ENCODE measurements at places on chromosomes 2 and 18.

DNA sequence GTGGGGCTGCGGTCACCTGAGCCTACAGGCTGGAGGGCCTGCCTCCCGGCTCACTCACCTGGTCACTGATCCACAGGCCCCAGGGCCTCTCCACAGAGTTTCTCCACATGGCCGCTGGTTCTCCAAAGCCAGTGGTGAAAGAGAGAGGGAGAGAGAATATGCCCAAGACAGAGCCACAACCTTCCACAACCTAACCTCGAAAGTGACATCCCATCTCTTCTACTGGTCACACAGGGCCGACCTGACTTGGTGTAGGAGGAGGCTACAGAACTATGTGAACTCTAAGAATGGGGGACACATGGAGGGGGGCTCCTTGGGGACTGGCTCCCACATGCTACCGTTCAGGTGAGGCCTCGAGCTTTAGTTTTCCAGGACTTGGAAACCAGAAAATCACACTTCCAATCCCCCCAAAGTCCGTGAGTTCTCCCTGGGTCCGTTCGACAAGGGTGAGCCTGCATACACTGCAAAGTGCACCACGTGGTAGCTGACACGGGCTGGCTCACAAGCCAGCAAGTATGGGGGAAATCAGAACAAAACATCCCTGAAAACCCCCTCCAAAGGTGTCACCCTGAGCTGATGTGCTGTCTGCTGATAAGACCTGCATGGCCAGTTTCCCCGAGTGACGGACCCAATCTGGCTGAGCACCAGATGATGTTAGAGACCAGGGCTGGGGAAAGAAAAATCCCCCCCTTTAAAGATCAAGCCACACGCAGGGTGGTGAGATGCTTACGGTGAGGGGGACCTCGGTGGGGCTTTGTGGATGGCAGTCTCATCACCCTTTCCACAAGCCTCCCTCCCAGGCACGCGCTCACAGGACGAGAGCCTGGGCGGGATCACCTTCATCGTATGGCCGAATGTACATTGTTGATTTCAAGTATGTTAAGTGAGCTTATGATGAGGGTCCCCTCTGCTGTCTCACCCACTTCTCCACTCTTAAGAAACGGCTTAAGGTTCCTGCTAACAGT, 54.2 kb upstream of the SEMA4C start:
- peak; percentile 36 for DNase-seq

DNA sequence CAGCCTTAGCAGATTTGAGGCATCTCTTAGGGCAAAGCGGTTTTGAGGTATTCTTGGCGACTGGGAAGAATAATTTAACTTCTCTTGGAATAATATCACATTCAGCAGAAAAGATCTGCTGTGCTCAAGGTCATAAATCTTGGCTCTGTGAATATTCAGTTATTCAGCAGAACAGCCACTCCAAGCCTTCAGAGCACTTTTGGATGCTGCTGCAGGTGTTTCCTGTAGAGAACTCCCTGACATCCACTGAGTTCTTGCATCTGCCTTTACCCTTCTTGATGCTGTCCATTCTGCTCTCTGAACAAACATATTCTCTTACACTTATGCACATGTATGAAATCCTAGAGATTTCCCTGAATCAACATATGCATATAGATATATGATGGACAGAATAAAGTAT, 390.3 kb downstream of the NRXN1 start:
- no peak for DNase-seq

DNA sequence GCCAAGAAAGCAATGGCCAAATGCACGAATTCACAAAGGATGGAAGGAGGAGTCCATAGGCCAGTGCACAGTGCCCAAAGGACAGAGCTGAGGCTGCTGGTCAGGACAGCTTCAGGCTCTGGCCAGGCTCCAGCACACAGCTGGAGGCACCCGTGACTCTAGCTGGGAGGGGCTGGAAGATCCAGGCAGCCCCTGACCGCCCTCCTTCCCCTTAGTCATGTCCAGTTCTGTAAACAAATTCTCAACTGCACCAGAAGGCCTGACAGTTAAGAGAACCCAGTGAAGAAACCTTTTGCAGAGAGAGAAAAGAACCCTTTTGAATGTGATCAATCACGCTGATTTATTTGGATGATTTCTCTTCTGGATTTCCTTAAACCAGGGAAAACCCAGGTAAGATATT, 7.7 kb upstream of the YWHAQ start:
- no peak for DNase-seq

GRCh38 chr18:42326752-42327151, 371.7 kb downstream of the PIK3C3 start:
- DNase-seq: no peak

DNA sequence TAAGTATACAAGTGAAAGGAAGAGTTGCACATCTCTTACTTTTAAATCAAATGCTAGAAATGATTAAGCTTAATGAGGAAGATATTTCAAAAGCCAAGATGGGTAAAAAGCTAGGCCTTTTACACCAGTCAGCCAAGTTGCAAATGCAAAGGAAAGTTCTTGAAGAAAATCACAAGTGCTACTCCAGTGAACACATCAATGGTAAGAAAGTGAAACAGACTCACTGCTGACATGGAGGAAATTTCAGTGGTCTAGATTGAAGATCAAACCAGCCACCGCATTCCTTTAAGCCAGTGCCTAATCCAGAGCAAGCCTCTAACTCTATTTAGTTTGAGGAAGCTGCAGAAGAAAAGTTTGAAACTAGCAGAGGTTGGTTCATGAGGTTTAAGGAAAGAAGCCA, 79.1 kb downstream of the RBBP8 start:
- no peak for DNase-seq

GRCh38 chr2:127968610-127969339, 59.1 kb downstream of the SAP130 start:
- DNase-seq: no peak

DNA sequence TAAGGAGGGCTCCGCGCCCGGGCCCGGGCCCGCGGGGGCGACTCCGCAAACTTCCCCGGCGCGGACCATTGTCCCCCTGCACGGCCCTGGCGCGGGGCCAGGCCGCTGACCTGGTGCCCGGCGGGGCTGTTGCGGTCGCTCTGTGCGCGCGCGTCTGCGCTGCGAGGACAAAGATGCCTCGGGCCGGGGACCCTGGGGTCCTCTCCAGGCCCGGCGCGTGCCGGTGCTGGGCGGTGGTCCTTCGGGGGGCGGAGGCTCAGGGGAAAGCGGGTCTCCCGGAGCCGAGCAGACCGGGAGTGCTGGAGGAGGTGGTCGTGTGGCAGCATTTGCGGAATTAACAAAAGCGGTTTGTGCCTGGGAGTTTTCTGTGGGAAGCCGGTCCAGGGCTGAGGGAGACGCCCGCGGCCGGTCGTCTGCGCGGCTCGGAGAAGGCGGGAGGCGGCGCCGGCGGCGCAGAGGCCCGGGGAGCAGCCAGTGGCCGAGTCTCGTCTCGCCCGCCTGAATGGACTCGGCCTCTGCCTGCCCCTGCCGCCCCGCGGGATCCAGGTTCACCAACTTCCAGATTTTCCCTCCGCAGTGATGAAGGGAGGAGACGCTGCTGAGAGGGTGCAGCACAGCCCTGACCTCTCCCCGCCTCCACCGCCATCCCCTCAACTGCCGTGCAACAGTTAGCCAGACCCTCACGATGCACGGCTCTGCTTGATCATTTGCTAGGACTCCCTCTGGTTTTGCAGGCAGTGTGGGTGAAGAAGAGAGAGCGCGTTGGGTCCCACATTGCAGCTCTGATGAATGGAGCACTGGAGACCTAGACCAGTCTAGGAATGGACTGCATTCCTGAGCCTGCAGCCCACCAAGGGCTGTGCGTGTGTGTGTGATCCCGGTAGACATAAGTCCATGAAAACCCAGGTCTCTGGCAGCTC, 705 bp downstream of the EFR3B start:
- no peak for DNase-seq

- DNase-seq: no peak
Measured at GRCh38 chr2:78245394-78246135, 723.4 kb upstream of the LRRTM4 start.

DNA sequence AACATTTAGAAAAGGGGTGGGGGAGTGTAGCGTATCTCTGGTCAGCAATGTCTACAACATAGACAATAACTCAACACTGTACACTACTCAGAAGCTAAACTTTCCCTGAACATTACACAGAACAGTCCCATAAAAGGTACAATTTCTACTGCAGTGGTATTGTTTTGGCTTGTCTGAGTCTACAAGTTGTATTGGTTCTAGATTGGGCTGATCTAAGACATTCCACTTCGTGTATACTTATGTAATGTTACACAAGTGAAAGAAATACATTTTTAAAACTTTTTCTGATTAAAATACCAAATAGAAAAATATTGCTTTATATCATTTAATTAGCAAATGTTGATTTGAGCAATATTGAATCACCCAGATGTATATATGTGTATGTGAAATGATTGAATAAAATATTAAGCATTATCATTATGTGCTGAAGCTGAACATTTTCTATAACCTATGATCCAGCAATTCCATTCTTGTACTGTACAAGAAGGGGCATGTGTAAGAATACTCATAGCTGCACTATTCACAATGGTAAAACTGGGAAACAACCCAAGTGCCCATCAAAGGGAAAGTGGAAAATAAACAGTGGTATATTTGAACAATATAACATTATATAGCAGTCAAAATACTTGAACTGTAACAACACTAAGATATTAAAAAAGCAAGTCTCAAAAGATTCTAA, 52.4 kb downstream of the VSNL1 start:
- no peak for DNase-seq

DNA sequence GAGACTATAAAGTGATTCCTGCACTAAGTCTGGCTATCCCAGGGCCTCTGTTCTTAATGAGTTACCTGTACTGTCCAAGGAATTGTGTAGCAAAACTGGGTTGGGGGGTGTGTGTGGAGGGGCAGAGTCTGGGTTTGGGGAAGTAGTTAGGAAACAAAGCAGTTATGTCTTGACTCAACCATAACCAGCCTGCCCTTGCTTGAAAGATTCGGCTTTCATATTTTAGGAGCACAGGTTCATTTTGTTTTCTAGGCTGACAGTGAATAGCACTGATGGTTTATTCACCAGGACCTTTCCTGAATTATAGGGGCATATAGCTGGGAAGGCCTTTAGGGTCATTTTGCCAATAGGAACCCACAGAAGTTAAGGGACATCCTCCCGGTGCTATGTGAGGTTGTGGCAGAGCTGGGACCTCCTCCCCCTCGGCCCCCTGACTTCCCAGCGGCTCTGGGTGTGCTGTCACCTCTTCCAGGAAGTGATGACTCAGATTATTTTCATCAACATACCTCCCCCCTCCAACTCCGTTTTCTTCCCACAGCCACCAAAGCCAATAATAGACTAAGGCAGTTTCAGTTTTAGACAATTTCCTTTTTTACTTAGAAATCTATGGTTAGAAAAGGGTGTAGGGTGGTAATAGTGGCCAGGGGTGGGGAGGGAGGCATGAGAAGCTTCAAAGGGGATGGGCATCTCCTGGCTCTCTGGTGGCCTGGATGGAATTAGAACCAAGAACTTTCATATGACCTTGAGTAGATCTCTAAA, 44.8 kb downstream of the SETBP1 start:
- DNase-seq: no peak

DNA sequence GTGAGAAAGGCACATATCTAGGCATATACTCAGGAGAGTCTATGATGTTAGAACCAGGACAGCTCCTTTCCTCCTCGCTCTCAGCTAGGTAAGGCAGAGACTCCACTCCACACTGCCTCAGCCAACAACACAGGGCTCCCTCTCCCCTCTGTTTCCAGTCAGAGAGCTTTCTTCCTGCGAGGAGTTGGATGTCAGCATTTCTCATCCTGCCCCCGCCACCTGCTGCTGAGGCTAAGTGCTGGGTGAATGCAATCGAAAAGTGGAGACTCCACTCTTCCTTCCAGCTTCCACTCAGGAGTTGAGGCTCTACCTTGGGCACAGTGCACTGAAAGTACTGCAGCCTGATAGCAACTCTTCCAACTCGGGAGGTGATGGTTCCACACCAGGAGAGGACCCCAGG, 177.2 kb upstream of the RAB6C start:
- DNase-seq: no peak

GRCh38 chr2:232632904-232633412, 446 bp upstream of the EFHD1 start:
- DNase-seq: no peak

GRCh38 chr2:8725838-8726237, 44.0 kb downstream of the ID2 start:
- no peak for DNase-seq

DNA sequence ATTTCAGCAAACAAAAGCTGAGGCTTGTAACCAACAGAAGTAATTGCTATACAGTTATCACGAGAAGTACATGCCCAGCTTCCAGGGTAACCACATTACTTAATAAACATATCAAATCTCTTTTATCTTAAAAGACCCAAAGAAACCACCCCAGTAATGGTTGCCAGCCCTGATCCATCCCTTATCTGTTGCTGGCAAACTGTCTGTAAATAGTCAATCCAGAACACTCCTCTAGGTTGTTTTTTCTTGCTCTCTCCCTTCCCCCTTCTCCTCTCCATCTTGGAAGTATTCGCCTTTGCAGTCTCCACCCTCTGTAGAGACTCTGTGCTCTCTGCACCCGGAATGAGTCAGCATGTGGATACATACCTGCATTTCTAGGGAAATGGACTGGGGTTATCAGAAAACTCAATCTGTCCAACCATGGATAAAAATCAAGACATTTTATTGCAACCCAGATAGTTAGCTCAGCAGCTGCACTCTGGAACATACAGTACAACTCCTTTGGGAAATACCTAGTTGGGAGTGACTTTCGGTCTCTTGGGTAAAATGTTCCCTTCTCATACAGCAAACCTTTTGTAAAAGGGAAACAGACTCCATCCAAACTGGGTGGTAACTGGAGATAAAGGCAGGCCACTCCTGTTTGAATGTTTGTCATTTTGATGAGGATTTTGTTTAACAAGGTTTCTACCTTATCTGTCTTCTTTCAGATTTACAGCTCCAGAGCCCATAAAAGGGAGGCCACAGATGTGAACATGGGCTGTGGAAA, 123.5 kb upstream of the FOSL2 start:
- no peak for DNase-seq

- DNase-seq: no peak
Measured at GRCh38 chr2:26169681-26170414, 3.0 kb upstream of the GAREM2 start.

- no peak for DNase-seq
Measured at GRCh38 chr2:12661489-12661888, 55.2 kb upstream of the TRIB2 start.

GRCh38 chr18:78892177-78892576, 87.4 kb upstream of the SALL3 start:
- DNase-seq: no peak

GRCh38 chr2:72004201-72004915, 143.3 kb downstream of the CYP26B1 start:
- DNase-seq: no peak

- no peak for DNase-seq
Measured at GRCh38 chr2:102895376-102895775, 133.5 kb downstream of the TMEM182 start.

DNA sequence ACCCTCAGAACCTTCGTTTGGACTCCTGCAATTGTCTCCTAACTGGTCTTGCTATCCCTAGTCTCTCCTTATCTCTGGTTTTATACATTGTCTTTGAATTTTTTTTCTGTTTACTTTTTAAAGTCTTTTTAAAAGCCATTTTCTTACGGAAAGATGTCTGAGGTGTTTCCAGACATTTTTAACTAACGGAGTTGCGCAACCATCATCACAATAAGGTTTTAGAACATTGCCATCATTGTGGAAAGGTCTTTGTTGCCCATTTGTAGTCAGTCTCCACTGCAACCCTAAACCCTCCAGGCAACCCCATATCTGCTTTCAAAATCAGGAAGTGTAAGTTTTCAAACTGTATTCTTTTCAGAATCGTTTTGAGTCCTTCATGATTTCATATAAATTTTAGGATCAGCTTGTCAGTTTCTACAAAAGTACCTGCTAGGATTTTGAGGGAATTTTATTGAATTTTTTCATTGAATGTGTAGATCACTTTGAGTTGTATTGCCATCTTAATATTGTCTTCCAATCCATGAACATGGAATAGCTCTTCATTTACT, 46.3 kb downstream of the ANKRD12 start:
- DNase-seq: no peak

- no peak for DNase-seq
Measured at GRCh38 chr2:225937625-225938187, 538.2 kb downstream of the NYAP2 start.

Measured in stimulated activated naive CD4-positive, alpha-beta T cell (primary cell).